ENCODE measurements at places on chromosomes 1 and 21. TPM values are rescaled to one million over a fixed set of nuclear protein-coding genes. Genes with fewer than 3 reads are reported as not detected.
A peak's percentile ranks its signal among the peaks of the same experiment; 100 is the strongest.

DNA sequence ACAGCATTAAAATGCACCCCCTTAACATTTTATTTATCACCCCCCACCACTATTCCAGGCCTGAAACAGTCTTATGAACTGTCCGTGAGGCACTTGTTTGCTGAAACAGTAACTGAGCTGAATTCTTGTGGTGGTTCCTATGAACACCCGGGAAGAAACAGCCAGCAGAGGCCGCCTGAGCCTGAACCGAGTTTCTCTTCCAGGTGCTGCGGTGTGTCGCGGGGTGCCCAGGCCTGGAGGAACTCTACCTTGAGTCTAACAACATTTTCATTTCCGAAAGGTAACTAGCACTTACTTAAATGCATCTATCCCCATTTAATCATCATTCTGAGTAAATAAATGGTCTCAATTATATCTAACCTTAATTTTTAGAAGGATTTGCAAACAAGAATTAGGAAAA lies 66.8 kb downstream of the TBCE start:
- no peak for DNase-seq

DNA sequence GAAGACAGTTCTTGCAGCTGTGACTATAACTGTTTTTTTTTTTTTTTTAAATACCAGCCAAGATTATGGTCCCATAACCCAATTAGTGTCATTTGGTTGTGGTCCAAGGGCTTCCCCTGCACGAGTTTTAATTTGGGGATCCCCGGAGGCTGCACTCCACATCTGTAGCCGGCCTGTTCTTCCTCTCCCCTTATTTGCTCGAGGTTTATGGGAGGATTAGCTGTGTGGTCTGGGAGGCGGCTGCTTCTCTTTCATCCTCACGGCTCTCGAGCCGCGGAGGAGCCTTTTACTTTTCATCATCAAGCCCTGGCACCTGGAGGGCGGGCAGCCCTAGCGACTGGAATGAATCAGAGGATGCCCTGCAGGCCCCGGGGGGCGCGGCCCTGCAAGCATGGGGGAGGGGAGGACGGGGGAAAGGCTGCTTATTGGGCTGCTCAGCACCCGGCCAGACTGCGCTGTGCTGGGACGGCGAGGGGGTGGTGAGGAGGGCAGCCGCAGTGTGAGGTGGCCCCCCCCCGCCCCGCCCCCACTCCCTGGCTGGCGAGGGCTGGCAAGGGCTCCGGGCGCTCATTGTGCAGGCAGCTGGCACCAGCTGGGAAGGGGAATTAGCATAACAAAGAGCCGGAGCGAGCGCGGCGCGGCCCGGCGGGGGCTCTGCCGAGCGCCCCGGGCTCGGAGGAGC lies 18.5 kb downstream of the SERTAD4 start:
- peak; percentile 85 for DNase-seq

DNA sequence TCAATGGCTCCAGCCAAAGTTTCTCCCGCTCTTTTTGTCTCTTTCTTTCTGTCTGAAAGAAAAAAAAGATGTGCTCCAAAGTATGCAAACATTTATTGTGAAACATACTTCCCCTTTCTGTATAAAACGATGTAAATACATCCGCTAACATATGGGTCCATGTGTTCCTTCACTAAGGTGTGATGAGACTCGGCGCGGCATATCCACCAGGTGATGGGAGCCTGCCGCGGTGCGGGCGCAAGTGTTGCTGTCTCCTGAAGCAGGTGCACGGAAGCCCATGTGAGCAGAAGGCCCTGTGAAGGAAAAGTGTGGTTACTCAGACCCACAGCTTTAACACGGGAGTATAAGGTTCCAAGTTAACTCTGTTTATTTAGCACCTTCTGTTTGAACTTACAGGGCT lies 466.6 kb upstream of the C1orf87 start:
- DNase-seq = no peak

DNA sequence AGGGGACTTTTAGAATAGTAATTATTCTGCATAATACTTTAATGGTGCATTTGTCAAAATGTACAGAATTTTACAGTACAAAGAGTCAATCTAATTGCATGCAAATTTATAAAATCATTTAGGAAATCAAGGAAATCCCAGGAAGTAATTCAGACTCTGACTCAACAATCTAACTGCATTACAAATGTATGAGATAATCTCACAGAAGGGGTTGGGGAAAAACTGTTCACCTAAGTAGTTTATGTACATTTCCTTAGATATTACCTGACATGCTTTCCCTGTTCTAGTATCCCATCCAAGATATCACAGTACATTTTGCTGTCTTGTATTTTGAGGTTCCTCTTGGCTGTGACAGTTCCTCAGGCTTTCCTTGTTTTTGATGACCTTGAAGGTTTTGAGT lies 4.7 kb downstream of the CRB1 start:
- DNase-seq = peak; percentile 41

DNA sequence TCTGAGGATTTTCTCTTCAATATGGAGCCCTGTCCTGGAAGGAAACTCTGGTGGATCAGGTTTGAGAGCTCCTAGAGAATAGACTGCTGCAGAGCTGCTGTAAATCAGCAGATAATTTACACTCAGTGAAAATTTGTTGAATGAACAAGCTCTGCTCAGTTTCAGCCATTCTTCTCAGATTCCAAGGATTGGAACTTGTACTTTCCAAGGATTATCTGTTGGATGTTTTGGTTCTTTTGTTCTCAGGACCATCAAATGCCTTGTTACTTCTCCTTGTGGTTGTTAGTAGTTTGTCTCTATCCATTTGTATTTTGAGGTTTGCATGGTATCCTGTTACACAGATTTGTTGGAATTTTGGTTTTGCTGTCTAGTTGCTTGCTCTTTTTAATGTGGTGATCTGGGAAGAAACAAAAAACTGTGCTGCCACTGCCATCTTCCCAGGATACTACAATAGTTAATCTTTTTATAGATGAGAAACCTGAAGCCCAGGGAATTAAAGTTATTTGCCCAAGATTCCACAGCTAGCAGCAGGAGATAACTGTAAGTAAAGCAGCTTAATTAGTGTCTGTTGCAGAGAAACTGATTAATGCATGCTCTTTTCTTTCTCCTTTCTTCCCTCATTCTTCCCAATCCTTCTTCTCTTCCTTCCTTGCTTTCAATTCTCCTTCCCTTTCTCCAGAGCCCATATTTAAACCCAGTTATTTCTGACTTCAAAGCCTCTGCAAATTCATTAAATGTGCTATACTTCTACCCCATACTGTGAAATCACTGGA lies 21.7 kb upstream of the KIFAP3 start:
- no peak for DNase-seq

DNA sequence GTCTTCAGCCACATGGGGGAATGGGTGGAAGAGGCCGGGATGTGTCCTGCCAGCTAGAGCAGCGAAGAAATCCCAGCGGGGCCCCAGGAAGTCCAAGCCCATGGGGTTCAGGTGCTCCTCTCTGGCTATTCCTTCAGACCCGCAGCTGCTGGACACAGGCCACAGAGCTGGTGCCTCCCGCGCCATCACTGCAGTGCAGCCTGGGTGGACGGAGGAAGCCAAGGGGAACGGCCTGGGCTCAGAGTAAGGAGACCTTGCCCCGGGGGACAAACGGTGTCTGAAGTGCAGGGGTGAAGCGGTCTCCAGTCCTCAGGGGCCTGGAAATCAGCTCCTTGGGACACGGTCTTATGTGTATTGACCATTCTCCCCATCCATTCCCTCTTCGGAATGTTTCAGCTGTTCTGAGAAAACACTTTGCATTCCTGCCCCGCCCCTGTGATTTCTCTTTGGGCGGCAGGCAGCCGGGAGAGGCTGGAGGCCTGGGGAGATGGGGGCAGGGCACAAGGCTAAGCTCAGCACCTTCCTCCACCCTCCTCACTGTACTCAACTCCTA lies 18.4 kb downstream of the MTHFR start:
- DNase-seq = peak; percentile 77

GRCh38 chr1:147185432-147185831 lies 13.2 kb upstream of the PRKAB2 start:
- DNase-seq = no peak

- no peak for DNase-seq
Measured at GRCh38 chr1:63621075-63621474, 27.9 kb downstream of the PGM1 start.

DNA sequence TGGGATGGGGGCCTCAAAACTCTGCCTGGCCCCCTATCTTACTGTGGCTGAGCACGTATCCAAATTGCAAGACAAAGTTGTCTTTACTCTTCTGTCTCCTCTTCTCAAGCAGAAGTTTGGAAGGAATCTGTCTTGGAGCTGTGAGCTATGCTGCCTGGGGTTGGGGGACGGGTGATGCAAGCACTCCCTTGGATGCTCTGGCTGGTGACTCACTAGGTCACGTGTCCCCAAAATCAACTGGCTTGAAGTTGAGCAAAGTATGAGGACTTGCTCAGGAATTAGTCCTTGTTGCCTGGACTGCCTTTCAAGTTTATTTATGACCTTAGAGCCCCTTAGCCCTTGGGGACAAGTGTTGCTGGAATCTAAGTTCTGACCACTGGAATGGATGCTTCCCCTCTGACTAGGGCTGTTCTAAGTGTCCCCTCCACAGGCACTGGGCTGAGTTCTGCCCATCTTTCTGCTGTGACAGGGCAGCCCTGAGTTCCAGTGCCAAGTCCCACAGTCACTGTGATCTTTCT lies 269.5 kb downstream of the HHAT start:
- peak; percentile 96 for DNase-seq

- DNase-seq = no peak
Measured at GRCh38 chr1:100615686-100616085, 77.7 kb downstream of the GPR88 start.

GRCh38 chr1:160558660-160559380 lies 20.5 kb downstream of the CD84 start:
- no peak for DNase-seq

- DNase-seq = no peak
Measured at GRCh38 chr21:45906196-45906805, 75.3 kb upstream of the COL6A1 start.

DNA sequence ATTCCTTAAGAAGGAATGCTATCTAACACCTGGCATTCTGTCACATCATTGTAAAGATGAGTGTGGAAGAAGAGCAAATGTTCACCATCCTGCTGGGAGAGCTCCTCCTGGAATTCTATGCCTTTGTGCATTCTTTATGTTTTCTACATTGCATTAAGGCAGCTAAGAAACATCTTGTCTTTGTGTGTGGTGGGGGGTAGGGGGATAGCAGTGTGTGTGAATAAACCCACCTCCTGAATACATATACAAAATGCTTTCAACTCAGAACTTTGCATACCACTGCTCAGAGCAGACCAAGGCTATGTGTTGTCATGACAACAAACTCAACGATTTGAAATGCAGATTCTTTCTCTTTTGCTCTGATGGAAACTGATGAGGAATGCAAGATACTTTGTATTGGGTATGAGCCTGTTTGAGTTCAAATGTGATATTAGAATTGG lies 193.6 kb upstream of the KAZN start:
- no peak for DNase-seq

GRCh38 chr1:15475752-15476314 lies at the start of gene CELA2B:
TSS of gene CELA2B (plus strand) at chr1:15476104. CDS start at chr1:15476126, 22 bp downstream.
- DNase-seq = no peak

DNA sequence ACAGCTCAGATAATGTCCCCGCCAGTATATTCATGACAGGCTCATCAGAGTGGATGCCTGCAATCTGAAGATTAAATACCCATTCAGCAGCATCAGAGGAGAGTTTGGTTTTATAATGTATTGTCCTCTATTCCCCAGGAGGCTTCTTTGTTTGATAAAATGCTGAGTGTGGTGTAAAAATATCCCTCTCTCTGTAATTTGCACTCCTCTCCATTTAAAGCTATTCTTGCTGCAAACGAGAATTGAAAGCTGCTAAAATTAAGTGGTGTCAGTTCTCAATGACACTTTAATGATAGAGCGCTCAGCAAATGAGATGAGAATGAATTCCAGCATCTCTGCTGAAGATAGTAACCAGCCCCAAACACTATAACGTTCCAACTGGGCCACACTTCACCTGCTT lies 205.7 kb upstream of the RRP15 start:
- no peak for DNase-seq

DNA sequence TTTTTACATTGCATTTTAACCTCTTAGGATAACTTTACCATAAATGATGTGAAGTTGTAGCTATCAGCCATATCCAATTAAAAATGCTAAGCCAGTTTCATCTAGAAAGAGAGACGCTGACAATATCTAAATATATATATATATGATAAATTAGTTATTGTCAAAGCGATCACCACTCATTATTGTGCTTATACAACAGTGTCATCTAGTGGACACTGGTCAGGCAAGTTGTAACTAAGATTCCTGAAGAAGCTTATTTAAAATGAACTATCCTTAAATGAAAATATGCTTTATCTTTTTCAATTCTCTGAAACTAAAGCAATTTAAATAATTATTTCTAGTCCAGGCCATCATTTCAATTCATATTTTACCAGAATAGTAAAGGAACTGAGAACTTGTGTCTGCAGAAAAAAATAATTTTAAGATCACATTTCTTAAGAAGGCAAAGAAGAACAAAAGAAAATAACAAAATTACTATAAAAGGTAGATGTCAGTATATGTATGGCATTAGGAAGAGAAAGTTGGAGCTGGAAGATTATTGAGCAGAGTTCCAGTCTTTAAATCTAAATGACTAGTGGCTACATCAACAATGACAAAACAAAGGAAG lies 193.3 kb upstream of the SNX7 start:
- DNase-seq = peak; percentile 60

DNA sequence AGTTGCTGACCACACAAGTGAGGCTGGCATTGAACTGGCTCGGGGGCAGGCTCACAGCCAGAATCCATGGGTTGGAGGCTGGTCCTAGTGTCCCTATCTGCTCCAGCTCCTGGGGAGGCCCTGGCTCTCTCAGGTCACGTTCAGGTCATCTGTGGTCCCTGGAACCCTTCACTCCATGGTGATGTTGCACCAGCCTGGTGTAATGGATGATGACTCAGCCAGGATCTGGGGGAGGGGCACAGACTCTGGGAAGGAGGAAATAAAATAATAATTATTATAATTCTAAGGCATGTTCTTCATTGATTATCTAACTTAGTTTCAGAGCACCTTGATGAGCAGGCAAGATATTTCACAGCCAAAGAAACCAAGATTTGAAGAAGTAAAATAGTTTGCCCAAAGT lies 26.6 kb upstream of the FCRL4 start:
- no peak for DNase-seq

GRCh38 chr1:18109756-18110597 lies 2.4 kb downstream of the IGSF21 start:
- no peak for DNase-seq

DNA sequence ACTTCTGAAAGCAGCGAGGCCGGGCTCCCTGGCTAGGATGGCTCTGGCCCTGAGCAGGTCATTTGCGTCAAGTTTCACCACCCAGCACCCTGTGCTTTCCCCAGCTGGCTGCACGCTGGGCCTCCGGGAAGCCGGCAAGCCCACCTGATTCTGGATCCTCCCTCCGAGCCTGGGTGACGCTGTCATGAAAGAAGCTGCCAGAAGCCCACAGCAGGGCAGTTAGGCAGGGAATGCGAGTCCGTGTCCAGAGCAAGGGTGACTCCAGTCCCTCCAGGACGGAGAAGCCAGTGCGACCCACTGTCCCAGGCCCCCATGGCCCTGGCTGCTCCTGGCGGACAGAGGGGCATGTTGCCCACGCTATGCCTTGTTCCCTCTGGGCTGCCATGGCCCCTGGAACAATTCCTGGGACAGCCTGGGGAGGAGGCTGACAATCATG lies 44.4 kb upstream of the PCBP3 start:
- DNase-seq = no peak

The SPTA1 gene
- under 0.01 TPM for total RNA-seq

The MAN1C1 gene
- total RNA-seq = 0.10 TPM

The SIM2 gene
- 4.0 TPM for total RNA-seq

The HSPA6 gene
- total RNA-seq = 0.25 TPM

The ZNF691 gene
- 6.3 TPM for total RNA-seq

The ORC1 gene
- 0.45 TPM for total RNA-seq

The CA6 gene
- not detected for total RNA-seq

The CLCA2 gene
- total RNA-seq = 0.17 TPM

The TDRD10 gene
- 0.10 TPM for total RNA-seq

The ARMH1 gene
- total RNA-seq = 6.7 TPM
